ENCODE measurements at places on chromosomes 3 and 15. TPM values are rescaled to one million over a fixed set of nuclear protein-coding genes. Genes with fewer than 3 reads are reported as not detected.

Gene AMIGO3
- not detected for total RNA-seq

Gene BCHE
- 0.37 TPM for total RNA-seq

- no peak overlapping the region for H3K4me3 ChIP-seq
- no peak for DNase-seq
- no peaks in the 10 kb centered on the region for H3K27me3 ChIP-seq
- peaks cover 4% of the 10 kb centered on the region for H3K4me1 ChIP-seq
- H3K36me3 ChIP-seq: no peaks in the 10 kb centered on the region
Observed at GRCh38 chr15:59160880-59161593, 45.6 kb upstream of the LDHAL6B start.

GRCh38 chr3:133882986-133883586, 12.6 kb downstream of the RAB6B start:
- no peak overlapping the region for H3K27ac ChIP-seq
- no peak for DNase-seq
- no peak overlapping the region for H3K4me3 ChIP-seq
- no peaks in the 10 kb centered on the region for H3K4me1 ChIP-seq
- no peaks in the 10 kb centered on the region for H3K36me3 ChIP-seq

DNA sequence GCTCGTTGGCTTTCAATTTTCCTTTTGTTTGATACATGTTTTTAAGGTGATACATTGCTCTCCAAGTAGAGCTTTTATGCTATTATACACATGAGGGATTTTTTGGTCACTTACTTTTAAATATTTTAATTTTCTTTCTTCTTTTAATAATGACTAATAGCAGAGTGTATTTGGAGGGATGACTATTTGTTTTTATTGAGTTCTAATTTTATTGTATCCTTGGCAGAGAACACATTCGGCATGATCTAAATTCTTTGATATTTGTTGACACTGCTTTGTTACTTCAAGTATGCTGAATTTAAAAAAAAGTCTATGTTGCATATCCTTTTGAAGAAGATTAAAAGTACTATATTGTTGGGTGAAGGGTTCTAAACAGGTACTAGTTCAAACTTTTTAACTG, 149.9 kb upstream of the PDZRN3 start:
- H3K27me3 ChIP-seq: no peaks in the 10 kb centered on the region
- H3K4me1 ChIP-seq: no peaks in the 10 kb centered on the region
- H3K36me3 ChIP-seq: no peaks in the 10 kb centered on the region
- no peak overlapping the region for H3K27ac ChIP-seq
- no peak overlapping the region for H3K4me3 ChIP-seq

DNA sequence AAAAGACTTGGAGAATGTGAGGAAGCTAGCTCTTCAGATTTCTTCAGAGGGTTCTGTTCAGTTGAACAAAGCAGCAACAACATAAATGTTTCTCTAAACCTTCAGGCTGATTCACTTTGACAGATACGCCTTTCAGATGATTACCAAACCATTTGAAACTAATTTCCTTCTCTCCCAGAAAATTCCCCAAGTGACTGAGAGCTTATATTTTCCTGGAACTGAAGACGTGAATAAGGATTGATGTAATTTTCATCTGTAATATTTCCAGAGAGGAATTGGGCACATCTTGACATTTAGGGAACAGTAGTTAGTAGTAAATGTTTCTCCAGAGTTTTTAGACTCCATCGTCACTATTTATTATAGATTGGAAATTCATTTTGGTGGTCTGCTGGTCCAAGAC, 108.6 kb upstream of the AADACL2 start:
- no peak overlapping the region for H3K4me3 ChIP-seq
- no peaks in the 10 kb centered on the region for H3K36me3 ChIP-seq
- DNase-seq: no peak
- H3K27me3 ChIP-seq: no peaks in the 10 kb centered on the region

DNA sequence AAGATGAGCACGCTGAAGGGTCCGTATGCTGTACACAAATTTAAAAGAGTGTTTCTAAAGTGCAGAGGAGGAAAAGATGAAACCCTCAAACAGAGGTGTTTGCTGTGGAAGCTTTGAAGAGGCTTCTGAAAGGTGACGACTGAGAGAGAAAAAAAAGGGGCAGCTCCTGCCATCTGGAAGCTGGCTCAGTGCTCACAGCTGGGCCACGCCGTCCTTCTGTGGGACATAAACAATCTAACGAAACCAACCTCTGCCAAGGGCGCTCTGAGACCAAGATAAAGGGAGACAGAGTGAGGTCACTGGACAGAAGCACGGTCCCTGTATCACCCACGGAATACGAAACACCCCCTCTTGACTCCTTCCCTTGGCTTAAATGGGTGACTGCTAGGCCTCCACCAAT, 96.3 kb upstream of the SLC6A6 start:
- H3K4me3 ChIP-seq: no peak overlapping the region
- no peak overlapping the region for H3K27ac ChIP-seq
- no peak for DNase-seq
- H3K4me1 ChIP-seq: no peaks in the 10 kb centered on the region
- H3K27me3 ChIP-seq: no peaks in the 10 kb centered on the region
- H3K36me3 ChIP-seq: no peaks in the 10 kb centered on the region
